Kidney capillary endothelial cell (primary cell): ENCODE measurements at places on chromosomes 3 and 15.

GRCh38 chr15:91882858-91883586, 29.5 kb downstream of the SLCO3A1 start:
- DNase-seq, result no peak

- DNase-seq, result no peak
Observed at GRCh38 chr3:72343078-72343477, 505.2 kb downstream of the SHQ1 start.

GRCh38 chr3:44504566-44504965, 27.1 kb upstream of the ZNF445 start:
- DNase-seq, result no peak

- no peak for DNase-seq
Observed at GRCh38 chr3:160825311-160825800, 69.3 kb downstream of the PPM1L start.

DNA sequence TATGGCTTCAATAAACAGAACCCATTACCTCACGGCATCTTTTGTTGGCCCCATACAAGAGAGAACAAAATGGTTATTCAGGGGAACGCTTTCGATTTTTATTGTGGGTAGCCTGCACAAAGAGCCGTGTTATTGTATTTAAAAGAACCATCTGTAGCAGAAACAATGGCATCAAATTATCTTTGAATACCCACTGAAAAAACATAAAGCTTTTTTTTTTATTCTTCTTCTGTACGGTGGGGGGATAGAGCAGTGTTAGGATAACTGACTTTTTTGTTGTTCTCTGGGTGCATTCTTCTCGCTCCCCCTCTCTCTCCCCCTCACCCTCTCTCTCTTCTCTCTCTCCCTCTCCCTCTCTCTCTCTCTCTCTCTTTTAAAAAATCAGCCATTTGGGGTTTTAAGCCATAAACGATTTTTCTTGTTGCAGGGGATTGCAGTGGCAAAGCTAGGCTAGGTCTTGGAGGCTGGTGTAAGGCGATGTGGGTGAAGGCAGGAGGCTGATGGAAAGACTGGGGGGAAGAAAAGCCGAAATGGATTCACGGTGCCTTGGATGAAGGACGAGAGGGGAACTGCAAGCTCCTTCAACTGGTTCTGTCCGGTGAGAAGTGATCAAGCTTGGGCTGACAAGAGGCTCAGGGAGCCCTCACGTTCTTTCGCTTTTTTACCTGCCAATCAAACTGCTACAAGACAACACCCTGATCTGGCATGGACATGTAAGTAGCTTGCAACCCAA, 12.4 kb upstream of the SOX2 start:
- DNase-seq, result no peak

- no peak for DNase-seq
Observed at GRCh38 chr3:126714921-126715320, 10.9 kb downstream of the CHCHD6 start.

DNA sequence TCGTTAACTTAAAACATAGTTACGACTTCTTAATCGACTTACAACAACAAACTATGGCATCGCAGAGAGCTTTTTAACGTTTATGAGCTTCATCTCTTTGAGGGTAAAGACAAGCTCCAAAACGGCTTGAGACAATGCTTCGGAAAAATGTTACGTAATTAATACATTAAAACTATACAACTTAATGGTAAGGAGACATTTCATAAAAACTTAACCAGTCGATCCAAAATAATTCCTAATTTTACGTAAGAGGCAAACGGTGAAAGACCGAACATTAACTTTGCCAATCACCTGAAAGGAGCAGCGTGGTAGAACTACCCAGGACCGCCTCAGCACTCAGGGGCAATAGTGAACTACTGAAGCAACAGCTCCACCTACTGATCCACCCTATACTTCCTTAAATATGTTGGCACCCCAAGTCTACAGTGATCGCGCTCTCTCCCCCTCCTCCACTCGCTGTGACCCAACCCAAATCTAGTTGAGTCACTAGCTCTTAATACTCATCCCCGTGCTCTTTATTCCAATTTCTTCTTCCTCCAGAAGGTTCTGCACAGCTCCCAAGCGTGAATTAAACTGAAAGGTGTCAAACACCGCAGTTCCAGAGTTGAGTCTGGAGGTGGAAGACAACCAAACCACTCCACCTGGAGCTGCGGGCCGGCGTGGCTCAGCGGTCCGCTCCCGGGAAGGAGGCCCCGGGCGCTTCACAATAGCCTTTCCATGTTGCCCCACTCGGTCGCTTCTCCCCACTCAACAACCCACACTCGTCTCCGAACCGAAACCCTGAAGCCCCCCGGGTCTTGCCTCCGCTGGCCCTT, 901 bp downstream of the NAA50 start:
- peak; percentile 71 for DNase-seq

DNA sequence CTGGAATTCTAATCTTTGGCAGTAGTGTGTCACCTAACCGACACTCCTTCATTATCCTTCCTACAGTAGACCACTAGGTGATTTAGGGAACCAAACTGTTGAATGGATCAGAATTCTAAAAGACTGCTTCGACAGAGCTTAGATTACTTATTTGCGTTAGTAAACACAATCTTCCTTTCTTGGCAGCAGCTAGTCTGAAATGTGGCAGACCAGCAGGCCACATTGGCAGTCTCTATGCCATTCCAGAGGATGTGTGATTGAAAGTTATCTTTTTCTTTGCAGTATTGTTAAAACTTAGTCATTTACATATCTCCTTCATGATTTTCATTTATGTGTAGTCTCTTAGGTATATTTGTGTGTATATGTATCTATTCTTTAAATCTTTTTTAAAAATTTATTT, 23.6 kb downstream of the MBNL1 start:
- DNase-seq, result no peak

DNA sequence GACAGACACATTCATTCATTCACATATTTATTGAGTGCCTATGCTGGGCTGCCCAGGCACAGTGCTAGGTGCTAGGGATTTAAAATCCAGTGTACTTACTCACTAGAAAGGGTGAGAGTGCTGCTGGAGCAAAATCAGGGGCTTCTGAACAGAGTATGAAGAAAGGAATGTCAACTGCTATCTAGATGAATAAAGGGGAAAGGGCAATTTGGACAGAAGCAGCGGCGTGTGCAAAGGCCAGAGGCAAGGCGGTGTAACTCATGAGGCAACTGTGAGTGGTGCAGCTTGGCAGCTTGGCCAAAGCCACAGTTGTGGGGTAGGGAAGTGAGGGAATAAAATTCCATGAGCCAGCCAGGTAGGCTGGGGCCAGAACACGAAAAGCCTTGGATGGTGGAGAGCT, 76.7 kb downstream of the RAD18 start:
- no peak for DNase-seq

DNA sequence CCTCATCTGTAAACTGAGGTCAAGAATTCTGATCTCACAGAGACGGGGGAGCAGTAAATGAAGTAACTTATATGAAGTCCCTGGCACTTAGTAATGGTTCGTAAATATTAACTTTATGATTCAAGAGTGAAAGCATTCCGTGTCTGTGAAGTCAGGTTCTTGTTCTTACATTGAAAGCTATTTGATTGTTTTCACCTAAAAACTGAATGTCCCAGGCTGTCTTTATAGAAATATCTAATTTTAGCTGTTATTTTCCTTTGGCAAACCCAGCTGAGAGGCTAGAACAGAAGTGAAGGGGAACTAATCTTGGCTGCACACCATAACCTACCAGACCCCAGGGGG, 84.5 kb downstream of the CHSY1 start:
- no peak for DNase-seq

DNA sequence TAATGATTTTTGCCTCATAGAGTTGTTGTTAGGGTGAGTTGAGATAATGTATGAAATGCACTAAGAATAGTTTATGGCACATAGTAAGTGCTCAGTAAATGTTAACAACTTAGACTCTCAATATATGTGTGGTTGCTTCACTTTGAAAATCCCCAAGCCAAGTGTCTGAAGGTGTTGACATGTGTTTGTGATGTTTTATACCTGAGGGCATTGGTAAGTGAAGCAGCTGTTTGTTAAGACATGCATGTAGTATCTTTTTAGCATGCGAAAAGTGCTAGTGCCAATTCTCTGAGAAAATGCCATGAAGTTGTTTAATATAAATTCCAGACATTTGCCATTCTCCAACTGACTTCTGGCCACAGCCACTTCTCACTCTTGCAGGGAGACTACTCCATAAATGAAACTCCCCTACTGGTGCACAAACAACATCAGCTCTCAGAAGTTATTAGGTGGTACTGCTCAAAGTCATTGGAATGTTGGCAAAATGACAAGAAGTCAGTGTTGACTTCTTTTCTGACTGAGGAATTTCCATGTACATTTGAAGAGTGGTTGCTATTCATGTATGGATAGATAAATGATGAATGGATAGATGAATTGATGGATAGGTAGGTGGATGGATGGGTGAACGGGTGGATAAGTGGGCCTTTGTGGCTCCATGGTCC, 103.6 kb upstream of the NUDT16 start:
- no peak for DNase-seq

- no peak for DNase-seq
Observed at GRCh38 chr3:42868841-42869240, 6.8 kb downstream of the CYP8B1 start.

GRCh38 chr3:11236588-11237461, 35.4 kb upstream of the ATG7 start:
- no peak for DNase-seq

DNA sequence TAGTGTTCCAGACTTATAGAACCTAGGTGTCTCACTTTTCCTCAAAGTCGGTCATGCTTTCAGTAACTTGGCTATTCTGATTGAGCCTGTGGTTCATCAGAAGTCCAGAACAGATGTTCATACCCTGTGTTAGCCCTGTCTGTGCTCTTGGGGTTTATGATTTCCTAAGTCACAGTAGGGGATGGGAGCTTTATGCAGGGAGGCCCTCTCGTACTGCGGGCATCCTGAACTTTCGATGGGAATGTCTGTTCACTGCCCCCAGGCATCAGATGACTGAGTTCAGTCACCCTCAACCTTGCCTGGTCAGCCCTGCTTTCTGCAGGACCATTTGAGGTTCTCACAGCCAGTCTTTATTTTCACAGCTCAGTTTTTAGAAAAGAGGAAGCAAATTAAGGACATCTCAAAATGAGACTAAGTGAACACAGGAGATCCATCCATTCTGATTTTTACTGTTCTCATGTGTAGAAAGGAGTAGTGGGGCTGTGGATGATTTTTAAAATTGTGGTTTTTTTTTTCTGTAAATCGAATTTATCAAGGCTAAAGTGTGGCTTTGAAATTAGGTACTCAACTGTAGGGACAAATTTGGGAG, 71.3 kb downstream of the CMTM8 start:
- no peak for DNase-seq

- DNase-seq, result no peak
Observed at GRCh38 chr15:101145362-101145761, 106.5 kb downstream of the CHSY1 start.

DNA sequence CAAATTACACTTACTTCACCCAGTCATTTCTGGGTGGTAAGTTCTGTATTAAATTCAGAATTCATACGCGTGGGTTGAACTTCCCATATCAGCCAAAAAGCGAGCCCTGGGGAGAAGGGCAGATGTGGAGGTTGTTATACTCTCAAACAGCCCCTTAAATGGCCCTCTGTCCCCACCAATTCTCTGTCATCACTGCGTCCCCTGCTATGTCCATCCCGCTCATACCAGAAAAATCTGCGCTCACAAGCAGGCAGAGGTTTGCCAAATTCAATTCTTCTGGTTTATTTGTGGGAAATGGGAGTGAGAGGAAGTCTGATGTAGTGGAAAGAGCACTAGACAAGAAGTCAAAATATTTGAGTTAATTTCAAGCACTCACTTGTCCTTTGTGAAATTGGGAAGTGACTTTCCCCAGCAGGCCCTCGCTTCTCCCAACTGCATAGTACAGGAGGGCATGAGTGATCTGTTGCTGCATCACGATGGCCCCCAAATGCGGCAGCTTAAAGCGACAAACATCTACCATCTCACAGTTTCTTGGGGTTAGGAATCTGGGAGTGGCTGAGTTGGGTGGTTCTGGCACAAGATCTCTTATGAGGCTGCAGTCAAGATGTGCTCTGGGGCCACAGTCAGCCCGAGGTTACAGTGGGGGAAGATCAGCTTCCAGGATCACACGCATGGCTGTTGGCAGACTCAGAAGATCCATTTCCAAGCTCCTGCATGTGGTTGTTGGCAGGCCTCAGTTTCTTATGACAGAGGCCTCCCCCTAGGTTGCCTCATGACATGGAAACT, 67.7 kb downstream of the CPN2 start:
- no peak for DNase-seq

GRCh38 chr3:128107834-128108233, 15.8 kb downstream of the RUVBL1 start:
- DNase-seq, result no peak

- DNase-seq, result no peak
Observed at GRCh38 chr15:67130673-67131601, 65.5 kb downstream of the SMAD3 start.

DNA sequence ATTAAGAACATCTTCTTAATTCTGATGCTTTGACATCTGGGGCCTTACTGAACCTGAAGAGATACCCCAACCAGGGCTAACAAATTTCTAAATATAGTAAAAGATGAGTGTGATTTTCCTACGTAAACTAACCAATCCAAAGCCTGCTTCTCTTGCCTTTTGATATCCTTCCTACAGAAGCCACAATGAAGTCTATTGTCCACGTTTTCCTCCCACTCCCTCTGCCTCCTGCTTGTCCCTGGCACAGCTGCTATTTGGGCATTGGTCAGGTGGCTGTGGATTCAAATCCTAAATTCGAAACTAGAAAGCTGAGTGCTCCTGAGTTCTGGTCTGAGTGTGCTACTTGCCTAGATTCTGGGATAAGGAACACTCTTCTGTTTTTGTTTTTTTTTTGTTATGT, 17.4 kb upstream of the MKRN3 start:
- DNase-seq, result no peak

- DNase-seq, result no peak
Observed at GRCh38 chr15:57662802-57663201, 43.7 kb upstream of the POLR2M start.

DNA sequence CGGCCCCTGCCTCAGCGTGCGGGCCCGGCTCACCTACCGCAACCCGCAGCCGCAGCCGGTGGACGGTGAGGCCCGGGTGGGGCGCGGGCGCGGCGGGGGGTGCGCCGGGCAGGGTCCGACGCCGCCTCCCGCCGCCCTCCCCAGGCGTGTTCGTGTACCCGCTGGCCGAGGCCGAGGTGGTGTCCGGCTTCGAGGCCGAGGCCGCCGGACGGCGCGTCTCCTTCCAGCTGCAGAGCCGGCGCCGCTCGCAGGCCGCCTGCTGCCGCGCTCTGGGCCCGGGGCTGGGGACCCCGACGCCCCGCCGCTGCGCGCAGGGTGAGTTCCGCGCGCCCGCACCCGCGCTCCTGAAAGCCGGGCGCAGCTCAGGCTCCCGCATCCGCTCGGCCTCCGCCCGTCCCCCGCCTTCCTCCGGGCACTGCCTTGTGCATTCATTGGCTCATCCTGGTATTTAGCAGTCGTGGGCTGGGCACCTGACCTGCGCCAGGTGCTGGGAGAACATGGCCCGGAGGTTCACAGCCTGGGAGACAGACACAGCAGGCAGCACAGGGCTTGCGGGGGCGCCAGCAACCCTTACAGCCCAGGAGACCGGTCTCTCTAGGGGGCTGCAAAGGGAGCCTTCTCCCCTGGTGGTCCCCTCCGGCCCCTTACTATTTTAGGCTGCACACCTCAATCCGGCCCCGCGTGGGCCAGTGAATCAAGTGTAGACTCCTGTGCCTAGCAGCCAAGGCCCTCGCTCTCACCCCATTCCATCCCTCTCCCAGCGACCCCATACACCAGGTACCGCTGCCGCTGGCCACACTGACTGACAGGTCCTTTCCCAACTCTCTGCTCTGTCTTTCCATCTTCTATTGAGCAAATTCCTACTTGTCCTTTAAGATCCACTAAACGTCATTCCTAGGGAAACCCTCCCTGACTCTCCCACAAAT, 1.5 kb downstream of the VWA5B2 start:
- DNase-seq, result no peak
